ENCODE measurements at places on chromosomes 7 and 10.
A peak's percentile ranks its signal among the peaks of the same experiment; 100 is the strongest.

DNA sequence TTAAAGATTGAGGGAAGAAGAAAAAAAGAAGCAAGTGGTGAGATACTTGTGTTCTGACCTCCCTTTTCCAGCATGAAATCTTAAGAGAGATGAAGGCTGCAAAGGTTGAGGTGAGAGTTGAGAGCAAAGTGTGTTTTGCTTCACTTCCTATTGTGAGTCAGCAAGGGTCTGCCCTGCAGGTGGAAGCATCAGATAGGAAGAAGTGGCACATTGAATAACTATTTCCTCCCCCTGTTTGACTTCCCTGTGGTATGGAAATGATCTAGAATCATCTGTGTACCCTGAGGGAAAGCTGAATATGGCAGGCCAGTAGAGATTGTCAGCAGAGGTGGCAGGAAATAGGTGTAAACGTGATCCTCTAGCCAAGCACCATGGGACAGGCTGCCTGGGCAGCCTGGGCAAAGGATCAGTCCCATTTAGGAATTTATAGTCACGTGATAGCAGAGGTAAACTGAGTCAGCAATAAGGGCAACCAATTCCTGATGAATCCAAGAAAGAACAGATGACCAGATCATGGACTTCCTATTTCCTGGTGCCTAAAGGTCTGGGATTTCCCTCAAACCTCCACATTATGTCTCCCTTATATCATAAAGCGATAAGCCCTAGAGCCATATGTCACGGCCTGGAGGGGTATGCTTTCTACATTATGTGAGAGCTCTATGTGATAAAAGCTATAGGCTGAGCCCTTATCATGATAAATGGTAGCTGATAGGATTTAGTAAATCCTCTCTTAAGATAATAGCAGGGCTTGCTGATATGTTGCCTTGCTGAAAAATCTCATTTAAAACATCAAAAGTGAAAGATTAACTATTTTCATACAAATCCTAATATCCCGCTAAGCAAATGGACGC lies 287.0 kb downstream of the MDFIC start:
- no peak for DNase-seq

DNA sequence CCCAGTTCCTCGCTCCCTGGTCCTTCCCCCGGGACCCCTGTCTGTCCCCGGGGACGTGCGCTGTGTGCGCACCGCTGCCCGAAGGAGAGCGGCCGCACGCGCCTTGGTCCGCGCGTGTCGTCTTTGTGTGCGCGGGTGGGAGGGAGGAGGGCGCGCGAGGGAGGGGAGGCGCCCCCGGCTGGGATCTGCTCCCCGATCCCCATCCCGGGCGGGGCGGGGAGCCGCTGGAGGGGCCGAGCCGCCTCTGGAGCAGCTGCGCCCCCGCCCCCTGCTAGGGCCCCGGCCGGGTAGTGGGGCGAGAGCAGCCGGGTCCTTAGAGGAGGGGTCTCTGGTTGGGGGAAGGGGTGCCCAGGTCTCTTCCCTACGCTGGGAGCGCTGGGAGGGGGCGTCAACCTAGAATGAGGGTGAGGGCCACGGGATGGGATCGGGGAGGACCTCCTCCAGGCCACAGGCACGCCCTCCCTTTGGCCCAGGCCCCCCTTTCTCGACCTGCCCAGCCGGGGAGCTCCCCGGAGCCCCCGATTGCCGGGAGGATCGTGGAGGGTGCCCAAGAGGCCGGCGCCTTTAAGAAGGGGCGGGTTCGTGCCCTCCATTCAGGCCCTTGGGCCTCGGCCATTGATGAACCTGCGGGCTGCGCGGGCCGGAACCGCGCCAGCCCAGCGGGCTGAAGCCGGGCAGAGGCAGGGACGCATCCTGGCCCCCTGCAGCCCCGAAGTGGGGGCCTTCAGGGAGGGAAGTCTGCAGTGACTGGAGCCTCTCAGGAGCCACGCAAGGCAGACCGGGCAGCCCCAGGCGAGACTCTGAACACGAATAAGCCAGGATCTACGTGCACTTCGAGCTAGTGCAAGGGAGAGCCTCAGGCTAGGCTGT lies 678 bp downstream of the SH2B2 start:
- DNase-seq: peak; percentile 30

- no peak for DNase-seq
Observed at GRCh38 chr7:91979590-91979989, 38.9 kb downstream of the AKAP9 start.

DNA sequence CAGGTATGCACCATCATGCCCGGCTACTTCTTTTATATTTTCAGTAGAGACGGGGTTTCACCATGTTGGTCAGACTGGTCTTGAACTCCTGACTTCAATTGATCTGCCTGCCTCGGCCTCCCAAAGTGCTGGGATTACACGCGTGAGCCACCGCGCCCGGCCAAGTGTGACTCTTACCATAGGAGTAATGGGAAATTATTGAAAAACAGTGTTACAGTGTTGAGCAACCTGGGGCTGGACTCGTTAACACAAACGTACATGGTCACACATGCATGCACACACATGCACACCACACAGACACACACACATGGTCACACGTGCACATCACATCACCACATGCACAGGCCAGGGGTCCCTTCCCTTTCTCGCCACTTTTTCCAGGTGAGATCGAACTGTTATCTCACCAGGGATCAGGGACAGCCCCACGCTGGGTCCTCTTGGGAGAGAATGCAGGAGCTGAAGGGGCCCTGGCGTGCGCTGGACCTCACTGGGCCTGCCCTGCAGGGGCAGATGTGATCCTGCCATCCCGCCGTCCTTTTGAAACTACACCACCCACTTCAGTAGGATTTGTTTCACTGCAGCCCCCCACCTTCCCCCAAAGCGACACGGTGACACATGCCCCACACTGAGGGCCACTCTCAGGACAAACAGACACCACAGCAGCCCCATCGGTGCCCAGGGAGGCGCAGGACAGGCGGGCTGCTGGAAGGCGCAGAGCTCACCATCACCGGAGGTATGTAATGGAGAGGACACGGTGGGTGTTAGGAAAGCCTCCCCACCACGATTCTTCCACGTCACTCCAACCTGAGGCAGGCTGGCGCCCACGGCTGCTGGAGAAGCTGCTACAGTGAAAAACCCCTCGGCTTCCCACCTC lies 10.2 kb downstream of the RADIL start:
- DNase-seq: no peak

GRCh38 chr10:14379556-14380280 lies 49.0 kb upstream of the FRMD4A start:
- DNase-seq: no peak

DNA sequence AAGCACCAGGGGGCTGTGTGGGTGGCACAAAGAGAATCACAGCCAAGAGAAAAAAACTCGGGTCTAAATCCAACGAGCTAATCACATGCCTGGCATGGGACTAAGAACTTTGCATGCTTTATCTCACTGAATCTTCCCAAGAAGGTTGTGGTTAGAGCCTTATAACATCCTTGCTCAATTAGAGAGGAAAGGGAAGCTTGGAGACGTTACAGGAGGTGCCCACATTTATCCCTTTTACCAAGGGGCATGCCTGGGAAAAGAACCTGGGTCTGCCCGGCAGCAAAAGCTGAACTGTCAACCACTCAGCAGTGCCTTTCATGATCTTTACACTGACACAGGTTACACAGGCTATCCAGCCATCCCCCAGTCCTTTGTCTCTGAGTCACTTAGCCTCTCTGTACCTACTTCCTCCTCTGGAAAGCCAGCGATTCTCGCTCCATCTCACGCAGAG lies 190.1 kb downstream of the PRPF18 start:
- peak; percentile 42 for DNase-seq

DNA sequence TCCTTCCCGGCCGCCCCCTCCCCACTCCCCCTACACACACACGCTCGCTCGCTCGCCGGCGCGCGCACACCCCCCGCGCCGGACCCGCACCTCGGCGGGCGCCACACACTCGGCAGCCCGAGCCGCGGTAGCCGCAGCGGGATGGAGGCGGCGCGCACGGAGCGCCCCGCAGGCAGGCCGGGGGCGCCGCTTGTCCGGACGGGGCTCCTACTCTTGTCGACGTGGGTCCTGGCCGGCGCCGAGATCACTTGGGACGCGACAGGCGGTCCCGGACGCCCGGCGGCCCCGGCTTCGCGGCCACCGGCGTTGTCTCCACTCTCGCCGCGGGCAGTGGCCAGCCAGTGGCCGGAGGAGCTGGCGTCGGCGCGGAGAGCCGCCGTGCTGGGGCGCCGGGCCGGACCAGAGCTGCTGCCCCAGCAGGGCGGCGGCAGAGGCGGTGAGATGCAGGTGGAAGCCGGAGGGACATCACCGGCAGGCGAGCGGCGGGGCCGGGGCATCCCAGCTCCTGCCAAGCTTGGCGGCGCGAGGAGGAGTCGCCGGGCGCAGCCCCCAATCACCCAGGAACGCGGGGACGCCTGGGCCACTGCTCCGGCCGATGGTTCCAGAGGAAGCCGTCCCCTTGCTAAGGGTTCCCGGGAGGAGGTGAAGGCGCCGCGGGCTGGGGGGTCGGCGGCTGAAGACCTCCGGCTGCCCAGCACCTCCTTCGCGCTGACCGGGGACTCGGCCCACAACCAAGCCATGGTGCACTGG lies at the start of gene SORCS3:
SORCS3 (plus strand) TSS at position 104 of the 750 bp plus-strand sequence.
- no peak for DNase-seq

GRCh38 chr10:633279-634245 lies 55.9 kb downstream of the DIP2C start:
- no peak for DNase-seq

DNA sequence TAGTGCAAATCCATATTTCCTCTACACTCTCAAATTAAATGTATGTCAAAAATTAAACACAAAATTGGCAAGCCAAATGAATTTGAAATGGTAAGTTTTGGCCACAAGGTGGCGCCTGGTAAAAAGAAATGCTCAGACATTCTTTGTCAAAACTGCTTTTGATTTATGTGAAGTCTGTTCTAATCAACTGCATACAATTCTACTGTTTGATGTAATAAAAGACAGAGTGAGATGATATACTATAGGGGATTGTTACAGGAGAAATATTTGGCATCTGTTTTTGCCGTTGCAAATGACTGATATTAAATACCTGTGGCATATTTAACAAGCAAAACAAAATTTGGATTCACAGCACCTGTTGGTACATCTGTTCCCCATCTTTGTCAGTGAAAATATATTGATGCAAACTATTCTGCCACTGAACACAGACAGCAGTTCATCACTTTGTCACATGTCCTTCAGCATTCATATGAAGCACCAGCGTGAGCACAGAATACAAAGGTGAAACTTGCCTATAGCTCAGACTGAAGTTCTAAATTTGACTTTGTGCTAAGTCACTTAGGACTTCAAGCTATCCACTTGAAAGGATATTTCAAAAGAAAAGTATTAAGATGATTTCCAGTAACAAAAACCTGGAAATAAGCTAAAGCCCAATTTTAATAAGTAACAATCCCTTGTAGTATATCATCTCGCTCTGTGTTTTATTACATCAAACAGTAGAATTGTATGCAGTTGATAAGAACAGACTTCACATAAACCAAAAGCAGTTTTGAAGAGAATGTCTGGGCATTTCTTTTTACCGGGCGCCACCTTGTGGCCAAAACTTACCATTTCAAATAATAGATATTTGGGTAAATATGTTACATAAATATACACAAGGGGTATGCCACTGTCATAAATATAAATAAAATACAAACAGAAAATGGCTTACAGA lies 10.2 kb upstream of the CH25H start:
- DNase-seq: peak; percentile 80

DNA sequence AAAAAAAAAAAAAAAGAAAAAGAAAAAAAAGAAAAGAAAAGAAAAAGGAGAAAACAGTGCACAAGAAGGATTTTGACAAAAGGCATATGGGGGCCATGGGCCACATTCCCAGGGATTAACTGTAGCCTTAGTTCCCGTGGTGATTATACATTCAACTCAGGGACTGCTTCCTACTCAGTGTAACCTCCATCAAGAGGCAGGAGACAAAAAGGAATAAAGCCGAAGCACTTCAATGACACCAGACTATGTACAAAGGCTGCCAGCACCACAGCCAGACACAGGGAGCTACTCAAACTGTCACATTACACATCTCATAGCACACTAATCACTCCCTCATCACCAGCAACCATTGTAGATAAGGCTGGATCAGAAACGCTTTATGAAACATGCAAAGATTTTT lies 5.1 kb upstream of the PMPCB start:
- no peak for DNase-seq

- DNase-seq: no peak
Observed at GRCh38 chr7:45155357-45155900, 2.2 kb upstream of the RAMP3 start.

GRCh38 chr7:99002148-99002826 lies 124.0 kb downstream of the TRRAP start:
- DNase-seq: no peak

GRCh38 chr7:117270371-117270770 lies 52.5 kb downstream of the WNT2 start:
- DNase-seq: no peak

DNA sequence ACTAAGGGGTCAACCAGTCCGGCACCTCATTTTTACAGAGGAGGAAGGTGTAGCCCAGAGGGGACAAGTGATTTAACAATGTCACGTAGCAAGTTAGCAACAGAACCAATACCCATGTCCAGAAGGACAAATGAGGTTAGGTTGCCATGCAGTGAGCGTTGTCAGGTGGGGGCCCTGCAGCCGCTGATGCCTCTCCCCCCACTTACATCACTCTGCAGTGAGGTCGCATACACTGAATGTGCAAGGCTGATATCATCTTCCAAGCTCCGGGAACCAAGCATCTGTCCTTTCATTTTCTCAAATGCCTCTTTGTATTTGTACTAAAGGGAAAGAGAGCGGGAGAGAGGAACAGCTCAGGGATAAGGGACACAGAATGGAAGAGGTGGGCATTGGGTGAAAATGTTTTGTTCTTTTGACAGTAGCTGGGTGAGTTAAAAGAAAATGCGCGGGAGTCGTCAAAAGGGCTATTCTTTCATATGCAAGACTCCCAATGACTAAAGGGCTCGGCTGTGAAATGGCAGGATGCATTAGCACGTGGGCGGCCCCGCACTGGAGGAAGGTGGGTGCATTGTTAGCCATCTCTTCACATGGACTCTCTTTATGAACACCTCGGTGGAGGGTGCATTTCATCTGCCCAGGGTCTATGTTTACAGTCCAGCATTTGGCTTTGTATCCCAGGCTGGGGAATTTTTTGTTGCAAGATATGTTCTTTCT lies 49.7 kb downstream of the NRAP start:
- no peak for DNase-seq

GRCh38 chr10:60280475-60280874 lies 109.2 kb downstream of the ANK3 start:
- no peak for DNase-seq

- no peak for DNase-seq
Observed at GRCh38 chr7:29163854-29164253, 17.5 kb upstream of the CPVL start.

DNA sequence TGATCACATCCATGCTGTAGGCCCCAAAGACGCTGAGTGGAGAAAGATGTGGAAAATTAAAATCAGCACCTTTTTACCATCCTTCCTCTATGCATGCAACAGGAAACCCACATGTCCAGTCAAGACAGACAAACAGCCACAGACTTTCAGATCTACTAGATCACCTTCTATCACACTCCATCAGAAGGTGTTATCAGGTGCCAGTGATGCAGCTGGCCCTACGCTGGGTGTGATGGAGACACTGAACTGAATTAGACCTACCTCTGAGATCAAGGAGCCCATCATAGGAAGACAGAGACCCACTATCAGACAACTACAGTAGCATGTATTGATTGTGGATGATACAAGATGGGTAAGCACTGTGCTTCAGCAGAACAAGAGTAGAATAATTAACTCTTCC lies 15.5 kb downstream of the CYP3A4 start:
- no peak for DNase-seq

- peak; percentile 79 for DNase-seq
Observed at GRCh38 chr10:58781873-58782488, 269.3 kb downstream of the BICC1 start.
